Activated T-helper 1 cell treated with anti-CD3 and anti-CD28 coated beads, Interleukin-12 subunit alpha, Interleukin-12 subunit beta, Interleukin-2, Interleukin-4 antibody, amounts not matched to agents 30 ng/mL and 10 ng/mL and 1 ng/mL, durations not matched to agents 14 hours and 24 hours and 36 hours (primary cell): ENCODE measurements at places on chromosomes 1 and 21. TPM values are rescaled to one million over a fixed set of nuclear protein-coding genes. Genes with fewer than 3 reads are reported as not detected.

- no peak for DNase-seq
These were observed 135.7 kb upstream of the TIAM1 start for GRCh38 chr21:31479714-31480113.

DNA sequence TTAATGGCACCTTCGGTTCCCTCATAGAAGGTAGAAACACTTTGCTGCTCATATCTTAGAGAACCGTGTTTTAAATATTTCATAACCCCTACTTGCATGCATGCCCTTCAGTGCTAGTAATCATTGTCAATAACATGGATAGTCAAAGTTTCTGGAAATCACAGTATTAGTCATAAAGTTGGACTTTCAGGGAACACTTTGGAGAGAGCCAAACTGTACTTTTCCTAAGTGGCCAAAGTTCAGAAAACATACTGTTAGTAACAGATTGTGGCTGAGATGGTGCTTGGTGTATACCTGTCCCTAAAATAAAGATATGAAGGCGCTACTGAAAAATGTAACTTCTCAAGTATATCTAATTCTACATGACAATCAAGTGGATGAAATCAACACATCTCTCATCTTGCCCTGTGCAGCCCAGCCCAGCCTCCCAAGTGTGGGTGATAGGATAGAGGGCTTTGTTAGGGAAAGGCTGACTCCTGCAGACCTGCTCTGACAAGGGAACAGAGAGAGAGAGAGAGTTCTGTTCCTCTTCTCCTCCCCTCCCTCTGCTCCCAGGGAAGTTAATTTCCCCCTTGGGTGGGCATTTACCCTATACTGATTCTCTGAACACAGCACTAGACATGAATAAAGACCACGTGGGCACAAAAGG lies 14.4 kb downstream of the MYOC start:
- no peak for DNase-seq

DNA sequence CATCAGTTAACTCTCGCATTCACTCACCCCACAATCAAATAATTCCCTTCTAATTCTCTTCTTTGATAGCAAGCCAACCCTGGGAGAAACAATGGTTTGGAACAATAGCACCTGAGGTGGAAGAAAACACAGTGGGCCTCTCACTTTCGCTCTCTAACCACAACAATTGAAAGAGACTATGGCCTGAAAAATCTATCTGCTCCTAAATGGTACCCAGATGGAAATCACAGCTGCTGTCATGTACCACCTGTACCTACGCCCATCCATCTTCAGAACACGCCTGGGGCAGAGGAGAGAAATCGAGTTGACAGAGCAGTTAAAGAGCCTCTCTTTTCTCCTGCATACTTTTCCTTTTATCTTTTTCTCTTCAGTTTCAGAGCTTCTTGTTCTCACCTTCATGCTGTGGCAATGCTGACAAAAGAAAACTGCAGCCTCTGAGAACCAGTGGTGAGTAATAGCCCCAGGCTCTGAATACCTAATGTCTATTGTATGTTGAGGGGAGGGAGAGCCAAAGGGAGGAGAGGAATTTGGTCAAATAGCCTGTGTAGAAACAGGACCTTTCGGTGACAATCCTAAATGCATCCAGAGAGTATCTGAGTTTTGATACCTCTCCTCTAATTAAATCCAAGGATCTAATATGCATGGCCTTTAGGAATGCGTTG lies 57.7 kb downstream of the ZC3H11B start:
- DNase-seq: no peak

- no peak for DNase-seq
These were observed 114.8 kb upstream of the USP24 start for GRCh38 chr1:55329808-55330432.

DNA sequence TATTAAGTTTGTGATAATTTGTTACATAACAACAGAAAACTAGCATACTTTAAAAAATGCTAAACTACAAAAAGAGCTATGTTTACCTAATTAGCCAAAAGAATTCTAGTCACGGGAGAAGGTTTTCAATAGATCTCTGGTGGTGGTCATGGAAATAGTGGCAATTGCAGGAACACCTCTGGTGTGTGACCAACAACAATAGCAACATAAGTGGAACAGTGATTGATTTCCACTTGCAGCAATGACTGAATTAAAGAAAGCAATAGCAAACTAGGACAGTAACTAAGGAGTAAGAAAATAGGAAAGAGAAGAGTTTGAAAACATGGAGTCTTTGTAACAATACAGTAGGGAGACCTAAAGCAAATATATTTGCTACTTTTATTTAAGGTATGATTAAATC lies 171.3 kb upstream of the ADGRL4 start:
- no peak for DNase-seq

GRCh38 chr1:110606657-110607535 lies 738 bp upstream of the KCNA2 start:
- DNase-seq: no peak

- DNase-seq: no peak
These were observed 18.8 kb upstream of the GORAB start for GRCh38 chr1:170513138-170513537.

GRCh38 chr1:204568576-204569315 lies 52.5 kb downstream of the MDM4 start:
- DNase-seq: no peak

DNA sequence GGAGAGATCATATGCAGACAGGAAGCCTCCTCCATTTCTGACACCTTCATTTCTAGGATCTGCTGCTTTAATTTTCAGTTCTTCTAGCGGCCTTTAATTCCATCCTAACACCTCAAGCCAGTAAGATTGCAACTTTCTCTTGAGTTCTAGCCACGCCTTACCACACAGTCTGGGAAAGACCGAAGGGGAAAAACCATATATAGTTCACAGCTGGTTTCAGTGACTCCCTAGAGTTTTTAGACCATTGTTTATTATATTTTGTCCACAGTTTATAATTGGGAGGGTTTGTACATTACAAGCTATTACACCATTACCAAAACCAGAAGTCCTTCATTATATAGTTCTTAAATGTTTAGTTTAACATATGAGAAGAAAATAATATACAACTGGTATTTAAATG lies 37.5 kb downstream of the DPH5 start:
- no peak for DNase-seq

DNA sequence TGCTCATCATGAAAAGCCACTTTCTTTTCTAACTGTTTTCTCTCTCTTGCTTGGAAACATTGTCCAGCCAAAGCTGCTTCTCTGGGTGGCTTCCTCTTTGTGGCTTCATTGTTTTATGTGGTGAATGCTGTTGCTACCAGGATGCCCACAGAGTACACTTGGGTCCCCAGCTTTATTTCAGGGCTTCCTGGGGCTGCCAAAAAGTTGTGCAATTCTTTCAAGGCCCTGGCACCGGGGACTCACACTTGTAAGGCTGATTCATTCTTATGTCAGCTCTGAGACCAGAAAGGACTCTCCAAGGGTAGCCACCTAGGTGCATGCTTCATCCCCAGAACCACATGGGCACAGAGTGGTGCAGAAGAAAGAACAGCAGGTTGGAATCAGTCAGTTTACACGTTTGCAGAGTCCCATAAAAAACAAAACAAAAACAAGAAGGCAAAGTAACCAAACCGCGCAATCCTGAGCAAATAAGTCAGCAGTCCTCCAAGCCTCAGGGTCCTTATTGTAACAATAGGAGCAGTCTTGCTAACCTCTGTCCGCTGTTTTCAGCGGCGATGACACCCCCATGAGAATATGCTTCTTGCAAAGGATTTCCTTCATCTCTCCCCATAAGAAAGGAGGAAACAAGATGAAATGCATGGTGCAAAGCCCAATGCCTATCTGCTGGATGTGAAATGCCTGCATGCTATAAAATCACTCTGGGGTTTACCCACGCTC lies 89.9 kb upstream of the SSX2IP start:
- DNase-seq: peak; percentile 2

DNA sequence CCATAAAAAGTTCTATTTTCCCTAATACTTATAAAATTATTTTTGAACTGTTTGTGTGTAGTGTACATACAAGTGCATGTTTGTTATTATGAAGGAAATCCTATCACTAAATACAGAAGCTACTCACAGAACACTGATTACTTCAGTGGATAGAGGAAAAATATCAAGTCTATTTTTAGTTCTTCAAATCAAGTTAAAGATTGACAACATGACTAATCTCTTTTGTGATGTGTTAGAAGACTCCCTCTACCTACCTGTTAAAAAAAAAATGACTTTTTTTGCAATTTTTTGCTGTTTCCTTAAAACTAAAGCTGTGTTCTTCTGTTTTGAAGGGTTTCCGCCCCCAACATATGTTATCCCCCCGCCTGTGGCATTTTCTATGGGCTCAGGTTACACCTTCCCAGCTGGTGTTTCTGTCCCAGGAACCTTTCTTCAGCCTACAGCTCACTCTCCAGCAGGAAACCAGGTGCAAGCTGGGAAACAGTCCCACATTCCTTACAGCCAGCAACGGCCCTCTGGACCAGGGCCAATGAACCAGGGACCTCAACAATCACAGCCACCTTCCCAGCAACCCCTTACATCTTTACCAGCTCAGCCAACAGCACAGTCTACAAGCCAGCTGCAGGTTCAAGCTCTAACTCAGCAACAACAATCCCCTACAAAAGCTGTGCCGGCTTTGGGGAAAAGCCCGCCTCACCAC lies 45.5 kb downstream of the NCF2 start:
- no peak for DNase-seq

The CFHR1 gene
- not detected in 2 replicates for total RNA-seq

The ANGPTL7 gene
- not detected in 2 replicates for total RNA-seq

The SIK1 gene
- total RNA-seq: 5.5 and 8.6 TPM in 2 replicates

The LEFTY2 gene
- not detected in 2 replicates for total RNA-seq

The C1orf53 gene
- total RNA-seq: 0.81 and 1.3 TPM in 2 replicates
